ENCODE measurements at places on chromosomes 5 and 9.

GRCh38 chr9:137717776-137718327 lies 99.0 kb downstream of the EHMT1 start:
- no peak for DNase-seq

GRCh38 chr5:96645091-96645490 lies 17.1 kb upstream of the CAST start:
- DNase-seq: no peak

DNA sequence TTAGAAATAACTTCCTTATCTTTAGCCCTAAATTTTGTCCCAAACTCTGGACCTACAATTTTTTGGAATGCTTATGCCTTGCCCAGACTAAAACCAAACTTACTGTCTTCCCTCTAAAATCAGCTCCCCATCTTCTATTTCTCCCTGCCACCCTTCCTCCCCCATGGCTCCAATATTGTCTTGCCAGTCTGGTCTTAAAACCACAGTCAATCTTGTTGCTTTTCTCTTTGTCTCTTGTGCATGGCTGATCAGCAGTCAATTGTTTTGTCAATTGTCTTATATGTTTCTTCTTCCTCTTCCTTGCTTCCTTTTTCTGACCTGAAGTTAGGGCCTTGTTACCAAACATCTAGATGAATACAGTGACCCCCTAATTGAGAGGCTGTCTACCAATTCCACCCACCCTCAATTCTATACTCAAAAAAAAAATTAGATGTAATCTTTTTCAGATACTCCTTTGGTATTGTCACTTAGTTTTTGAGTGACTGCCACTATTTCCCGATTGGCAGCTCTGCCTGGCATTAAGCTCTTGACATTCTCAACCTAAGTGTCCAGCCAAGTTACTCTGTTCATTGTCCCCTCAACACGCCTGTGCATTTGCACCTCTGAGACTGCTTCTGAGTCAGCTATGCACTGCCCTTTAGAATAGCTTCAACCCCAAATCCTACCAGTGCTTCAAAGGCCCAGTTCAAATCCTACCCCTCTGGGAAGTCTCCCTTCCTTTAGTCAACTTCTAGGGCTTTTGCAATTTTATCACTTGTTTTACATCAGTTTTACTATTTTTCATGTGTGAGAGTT lies 2.5 kb downstream of the PDCD1LG2 start:
- DNase-seq: no peak

DNA sequence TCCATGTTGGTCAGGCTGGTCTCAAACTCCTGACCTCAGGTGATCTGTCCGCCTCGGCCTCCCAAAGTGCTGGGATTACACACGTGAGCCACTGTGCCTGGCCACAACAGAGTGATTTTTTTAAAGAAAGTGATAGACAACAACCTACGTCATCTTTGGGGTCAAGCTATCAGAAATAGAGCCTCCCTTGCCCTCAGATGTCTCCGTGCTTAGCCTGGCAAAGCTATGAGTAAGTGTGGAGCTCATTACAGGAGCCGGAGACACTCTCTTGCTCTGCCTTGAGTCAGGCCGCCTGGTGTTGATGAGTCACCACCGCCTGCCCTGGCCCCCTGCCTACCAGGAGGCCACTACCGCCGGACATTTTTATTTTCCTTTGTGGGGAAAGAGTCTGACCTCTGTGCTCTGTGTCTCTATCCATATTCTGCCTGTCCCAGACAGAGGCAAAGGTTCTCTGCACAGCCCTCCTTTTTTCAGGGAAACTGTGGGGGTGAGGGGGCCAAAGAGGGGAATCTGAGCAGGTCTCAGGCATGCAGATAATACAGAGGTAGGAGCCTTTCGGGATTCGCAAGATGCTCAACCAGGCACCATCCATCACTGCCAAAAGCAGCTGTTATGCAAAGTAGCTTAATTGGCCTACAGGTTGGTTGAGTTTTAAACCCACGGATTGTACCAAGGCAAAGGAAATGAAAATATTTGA lies 123.7 kb upstream of the CPEB4 start:
- DNase-seq: no peak

GRCh38 chr9:126386776-126387175 lies 60.1 kb downstream of the MVB12B start:
- DNase-seq: no peak

DNA sequence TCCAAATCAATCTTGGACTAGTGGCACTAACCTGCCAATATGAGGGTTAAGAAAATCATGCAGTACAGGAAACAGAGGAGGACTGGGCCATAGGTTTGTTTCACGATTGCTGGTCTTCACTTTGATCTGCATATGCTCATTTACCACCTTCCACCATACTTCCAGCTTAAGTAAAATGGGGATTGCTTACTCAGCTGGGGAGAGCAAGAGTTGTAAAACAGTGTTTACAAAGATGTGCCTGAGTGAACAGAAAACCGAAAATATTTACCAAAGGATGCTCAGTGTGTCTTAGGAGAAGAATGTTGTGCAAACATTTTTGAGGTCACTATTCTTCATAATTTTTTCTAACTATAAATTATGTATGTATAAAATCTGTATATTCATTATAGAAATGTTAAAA lies 65.1 kb upstream of the DNAH5 start:
- DNase-seq: peak; percentile 28

DNA sequence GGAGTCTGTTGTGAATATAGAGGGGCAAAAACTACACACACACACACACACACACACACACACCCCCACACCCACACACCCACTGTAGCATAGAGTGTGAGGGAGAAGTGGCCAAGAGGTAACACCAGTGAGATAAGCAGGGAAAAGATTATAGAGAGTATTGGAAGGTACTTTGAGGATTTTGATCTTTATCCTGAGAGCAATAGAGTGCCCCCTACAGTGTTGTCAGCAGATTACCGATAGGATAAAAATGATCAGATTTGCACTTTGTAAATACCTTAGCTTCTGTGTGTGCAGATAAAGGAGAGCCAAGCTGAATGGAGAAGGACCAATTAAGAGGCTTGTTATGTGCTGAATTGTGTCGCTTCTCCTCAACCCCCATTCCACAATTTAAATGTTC lies 32.3 kb downstream of the ERCC6L2 start:
- DNase-seq: no peak

Data from DMS79 treated with DMSO at 0.1 percent for 48 hours (cell line).